ENCODE measurements at places on chromosomes 2 and 18. TPM values are rescaled to one million over a fixed set of nuclear protein-coding genes. Genes with fewer than 3 reads are reported as not detected.

Gene APLF
- total RNA-seq, result 5.6 TPM

Gene MDH1B
- total RNA-seq, result 0.33 TPM

Gene CCDC68
- total RNA-seq, result 15.1 TPM

Gene IL1F10
- not detected for total RNA-seq

Gene HOXD9
- not detected for total RNA-seq

Gene AGXT
- total RNA-seq, result not detected

Gene CNTNAP5
- total RNA-seq, result not detected

Gene LHCGR
- not detected for total RNA-seq

Gene GAL3ST2
- 0.46 TPM for total RNA-seq

Gene ADCY3
- 115 TPM for total RNA-seq

Gene REL
- 4.8 TPM for total RNA-seq

Gene STAT4
- 0.56 TPM for total RNA-seq

Gene SOWAHC
- 13.1 TPM for total RNA-seq

Gene ACADL
- 0.33 TPM for total RNA-seq
